ENCODE measurements at places on chromosomes 5 and 9. TPM values are rescaled to one million over a fixed set of nuclear protein-coding genes. Genes with fewer than 3 reads are reported as not detected.

The HAVCR1 gene
- total RNA-seq: 0.23 TPM

The TSLP gene
- total RNA-seq: 0.23 TPM

The SNCAIP gene
- total RNA-seq: 48.2 TPM

The OR1J2 gene
- total RNA-seq: not detected

The GDA gene
- 19.1 TPM for total RNA-seq

The ARL10 gene
- 39.7 TPM for total RNA-seq

The PCDHGB1 gene
- total RNA-seq: 10.4 TPM

The TICAM2 gene
- total RNA-seq: 2.8 TPM

The CCDC192 gene
- not detected for total RNA-seq

The FAM151B gene
- total RNA-seq: 22.6 TPM

The PTGS1 gene
- 1.4 TPM for total RNA-seq

All from diencephalon (tissue), 1 donor.